CD4-positive, alpha-beta T cell treated with Interleukin-4 for 4 hours (primary cell): ENCODE measurements at places on chromosomes 16 and 17.

DNA sequence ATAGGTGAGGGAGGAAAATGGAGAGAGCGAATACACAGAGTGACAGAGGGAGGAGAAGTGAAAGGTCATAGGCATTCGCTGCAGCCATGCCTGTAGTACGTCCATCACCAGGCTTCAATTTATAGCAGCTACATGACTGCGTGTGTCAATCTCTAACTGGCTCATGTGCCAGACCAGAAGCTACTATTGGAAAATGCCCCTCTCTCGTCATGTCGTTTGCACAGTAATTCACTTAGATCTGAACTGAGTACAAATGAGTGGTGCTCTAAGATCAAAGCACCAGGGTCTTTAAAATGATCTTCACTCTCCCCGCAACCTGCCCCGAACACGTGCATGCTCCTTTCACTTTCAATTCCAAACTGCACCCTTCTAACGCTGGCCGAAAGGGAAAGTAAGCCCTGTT lies 51.3 kb downstream of the ADCY9 start:
- DNase-seq, result peak; percentile 56

DNA sequence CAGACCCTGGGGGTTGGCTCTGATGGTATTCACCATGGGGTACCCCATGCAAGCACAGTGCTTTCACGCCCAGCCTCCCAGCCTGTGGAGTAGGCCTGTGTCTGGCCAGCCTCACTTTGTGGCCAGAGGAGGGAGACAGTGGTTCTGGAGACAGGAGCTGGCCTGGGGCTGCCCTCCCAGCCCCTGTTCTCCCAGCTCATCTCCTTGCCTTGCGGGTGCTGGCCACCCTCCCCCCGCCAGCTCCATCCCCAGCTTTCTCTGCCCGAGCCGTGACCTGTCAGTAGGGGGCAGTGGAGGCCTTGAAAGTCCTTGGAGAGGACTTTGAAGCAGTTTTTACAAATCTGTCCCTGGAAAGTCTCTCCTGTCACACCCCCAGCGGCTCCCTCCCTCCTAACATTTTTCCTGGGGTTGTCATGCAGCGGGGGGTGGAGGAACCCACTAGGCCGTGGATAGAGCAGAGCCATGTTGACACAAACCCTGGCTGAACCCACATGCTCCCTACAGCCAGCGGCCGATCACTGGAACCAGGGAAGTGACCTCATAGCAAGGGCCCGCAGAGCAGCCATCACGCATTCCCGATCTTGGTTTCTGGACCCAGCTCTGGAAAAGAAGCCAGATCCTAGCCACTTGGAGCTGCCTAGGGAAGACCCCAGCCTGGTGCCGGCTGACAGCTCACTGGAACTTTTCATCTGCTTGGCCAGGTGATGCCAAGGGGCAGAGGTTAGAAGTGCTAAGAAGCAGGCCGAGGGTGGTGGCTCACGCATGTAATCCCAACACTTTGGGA lies 289.4 kb downstream of the SEC14L1 start:
- DNase-seq, result peak; percentile 78

- DNase-seq, result no peak
Measured at GRCh38 chr17:16081507-16082087, 82.0 kb downstream of the TTC19 start.

DNA sequence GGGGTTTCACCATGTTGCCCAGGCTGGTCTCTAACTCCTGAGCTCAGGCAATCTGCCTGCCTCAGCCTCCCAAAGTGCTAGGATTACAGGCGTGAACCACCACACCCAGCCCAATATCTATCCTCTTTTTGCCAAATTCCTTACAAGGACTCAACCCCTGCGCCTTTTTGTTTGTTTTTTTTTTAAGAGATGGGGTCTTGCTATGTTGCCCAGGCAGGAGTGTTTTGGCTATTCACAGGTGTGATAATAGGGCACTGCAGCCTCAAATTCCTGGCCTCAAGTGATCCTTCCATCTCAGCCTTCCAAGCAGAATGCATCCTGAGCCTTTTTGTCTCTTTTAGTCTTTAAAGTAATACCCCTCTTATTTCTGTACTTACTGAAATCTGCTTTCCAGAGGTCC lies 17.0 kb downstream of the SP2 start:
- no peak for DNase-seq

GRCh38 chr17:50680126-50680525 lies 27.6 kb downstream of the ANKRD40 start:
- no peak for DNase-seq

DNA sequence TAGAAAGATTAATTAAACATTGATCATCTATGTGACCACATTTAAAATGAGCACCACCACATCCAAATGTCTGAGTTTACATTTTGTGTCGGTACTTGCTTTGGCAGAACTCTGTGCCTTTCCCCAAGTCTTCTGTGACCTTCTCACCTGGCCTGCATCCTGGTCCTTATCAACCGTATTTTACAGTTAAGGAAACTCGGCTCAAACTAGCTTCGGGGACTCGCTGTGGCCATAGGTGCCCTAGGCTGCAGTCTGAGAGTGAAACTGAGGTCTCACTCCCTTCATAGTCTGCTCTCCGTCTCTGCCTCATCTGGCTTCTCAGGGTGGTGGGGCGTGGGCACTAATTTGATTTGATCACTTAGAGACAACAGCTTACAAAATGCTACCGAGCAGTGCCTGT lies 555.5 kb downstream of the WWOX start:
- DNase-seq, result no peak

- peak; percentile 84 for DNase-seq
Measured at GRCh38 chr17:5031365-5032082, 3.7 kb downstream of the SLC52A1 start.

GRCh38 chr17:67055041-67055443 lies 10.7 kb downstream of the CACNG1 start:
- no peak for DNase-seq

- no peak for DNase-seq
Measured at GRCh38 chr17:13346081-13346533, 255.6 kb downstream of the HS3ST3A1 start.

- peak; percentile 76 for DNase-seq
Measured at GRCh38 chr17:82551779-82552457, 32.4 kb downstream of the FOXK2 start.

GRCh38 chr17:80427366-80428282 lies 12.7 kb downstream of the ENDOV start:
- DNase-seq, result no peak

GRCh38 chr16:79685871-79686270 lies 85.3 kb upstream of the MAF start:
- no peak for DNase-seq

GRCh38 chr17:45888392-45888791 lies 6.0 kb upstream of the MAPT start:
- DNase-seq, result no peak

- no peak for DNase-seq
Measured at GRCh38 chr17:721540-721937, 6.9 kb upstream of the VPS53 start.

- peak; percentile 65 for DNase-seq
Measured at GRCh38 chr17:61139219-61139618, 260.4 kb upstream of the TBX2 start.

GRCh38 chr16:11499295-11500089 lies 87.2 kb downstream of the LITAF start:
- DNase-seq, result no peak

GRCh38 chr17:13030459-13031300 lies 12.9 kb upstream of the ELAC2 start:
- peak; percentile 67 for DNase-seq

DNA sequence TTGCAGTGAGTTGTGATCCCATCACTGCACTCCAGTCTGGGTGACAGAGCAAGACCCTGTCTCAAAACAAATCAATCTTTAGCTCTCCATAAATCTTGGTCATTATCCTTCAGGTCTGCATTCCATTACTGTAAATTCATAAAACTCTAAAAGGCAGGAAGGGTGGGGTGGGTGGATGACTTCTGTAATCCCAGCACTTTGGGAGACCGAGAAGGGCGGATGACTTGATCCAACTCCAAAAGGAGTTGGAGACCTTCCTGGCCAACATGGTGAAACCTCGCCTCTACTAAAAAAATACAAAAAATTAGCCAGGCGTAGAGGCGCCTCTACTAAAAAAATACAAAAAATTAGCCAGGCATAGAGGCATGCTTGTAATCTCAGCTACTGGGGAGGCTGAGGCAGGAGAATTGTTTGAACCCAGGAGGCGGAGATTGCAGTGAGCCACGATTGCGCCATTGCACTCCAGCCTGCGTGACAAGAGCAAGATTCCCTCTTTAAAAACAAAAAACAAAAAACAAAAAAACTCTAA lies 2.2 kb upstream of the UBE2Z start:
- DNase-seq, result no peak

DNA sequence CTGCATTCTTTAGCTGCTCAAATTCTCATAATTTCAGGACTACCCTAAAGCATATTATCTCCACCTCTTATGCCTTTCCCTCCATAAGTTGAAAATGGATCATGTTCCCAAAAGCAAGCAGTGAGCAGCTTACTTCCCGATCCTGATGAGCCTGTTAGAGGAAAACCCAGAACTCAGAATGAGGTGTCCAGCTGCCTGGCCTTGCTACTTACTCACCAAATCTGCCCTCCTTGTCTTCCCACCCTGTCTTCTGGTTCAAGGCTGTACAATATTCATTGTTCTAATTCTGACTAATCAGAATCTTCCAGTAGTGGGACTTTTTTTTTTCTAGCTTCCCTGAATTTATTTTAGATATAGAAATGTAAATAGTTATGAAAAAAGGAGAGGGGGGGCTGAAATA lies 10.8 kb downstream of the LYRM1 start:
- DNase-seq, result no peak

- no peak for DNase-seq
Measured at GRCh38 chr17:82924812-82925211, 85.0 kb upstream of the ZNF750 start.

DNA sequence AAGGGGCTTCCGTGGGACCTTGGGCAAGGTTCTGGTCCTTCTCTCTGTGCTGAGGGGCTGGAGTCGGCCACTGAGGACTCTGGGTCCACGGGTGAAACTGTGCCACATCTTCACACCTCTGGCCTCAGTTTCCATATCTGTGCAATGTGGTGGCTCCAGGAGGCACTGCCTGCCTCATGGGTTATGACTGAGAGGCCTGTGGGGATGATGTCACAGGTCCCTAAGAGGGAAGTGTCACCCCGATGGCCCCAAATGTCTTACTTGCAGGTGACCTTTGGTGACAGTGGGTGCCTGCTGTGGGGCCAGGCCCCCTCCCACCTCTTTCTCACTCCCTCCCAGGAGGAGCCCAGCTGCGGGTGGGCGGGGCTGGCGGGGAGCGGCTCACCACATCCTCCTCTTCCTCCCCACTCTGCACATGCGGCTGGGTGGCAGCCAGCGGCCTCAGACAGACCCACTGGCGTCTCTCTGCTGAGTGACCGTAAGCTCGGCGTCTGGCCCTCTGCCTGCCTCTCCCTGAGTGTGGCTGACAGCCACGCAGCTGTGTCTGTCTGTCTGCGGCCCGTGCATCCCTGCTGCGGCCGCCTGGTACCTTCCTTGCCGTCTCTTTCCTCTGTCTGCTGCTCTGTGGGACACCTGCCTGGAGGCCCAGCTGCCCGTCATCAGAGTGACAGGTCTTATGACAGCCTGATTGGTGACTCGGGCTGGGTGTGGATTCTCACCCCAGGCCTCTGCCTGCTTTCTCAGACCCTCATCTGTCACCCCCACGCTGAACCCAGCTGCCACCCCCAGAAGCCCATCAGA lies at the start of gene IL21R:
IL21R (plus strand) TSS at position 407 of the 801 bp plus-strand sequence. CDS start 27,898 bp downstream, outside the sequence.
- peak; percentile 91 for DNase-seq

DNA sequence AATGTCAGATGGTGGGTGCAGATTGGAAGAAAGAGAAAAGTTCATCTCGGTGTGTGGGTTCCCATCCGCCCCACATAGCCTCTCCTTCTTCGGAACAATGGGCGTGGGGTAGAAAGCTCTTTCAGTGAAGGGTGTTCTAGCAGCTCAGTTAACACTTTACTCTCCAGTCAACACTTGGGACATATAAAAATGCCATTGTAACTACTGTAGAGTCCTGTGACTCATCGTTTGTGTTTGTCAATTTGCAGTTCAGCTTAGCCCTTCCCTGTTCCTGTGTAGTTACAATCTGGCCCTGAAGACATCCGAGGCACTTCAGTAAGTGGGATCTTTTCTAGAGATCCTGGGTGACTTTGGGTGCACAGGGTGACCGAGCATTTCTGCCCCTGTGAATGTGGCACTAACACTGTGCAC lies 11.5 kb upstream of the CLEC18C start:
- DNase-seq, result peak; percentile 0

DNA sequence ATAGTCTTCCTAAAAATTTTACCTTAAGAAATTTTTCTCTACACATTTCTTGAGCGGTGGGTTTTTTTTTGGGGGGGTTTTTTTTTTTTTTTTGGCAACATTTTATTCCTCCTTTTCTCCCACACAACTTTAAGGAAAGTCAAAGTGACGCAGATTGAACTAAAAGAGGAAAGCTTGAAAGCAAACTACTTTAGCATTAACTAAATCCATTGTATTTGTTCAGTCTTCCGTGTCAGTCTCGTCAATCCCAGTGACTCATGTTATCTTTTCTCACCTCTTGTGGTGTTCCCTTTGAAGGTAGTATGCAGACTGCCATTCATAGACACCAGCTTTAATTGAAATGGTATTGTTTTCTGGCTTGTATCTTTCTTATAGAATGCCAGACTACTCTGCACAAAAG lies 39.3 kb downstream of the TADA2A start:
- no peak for DNase-seq

- DNase-seq, result no peak
Measured at GRCh38 chr17:718075-718474, 3.4 kb upstream of the VPS53 start.

DNA sequence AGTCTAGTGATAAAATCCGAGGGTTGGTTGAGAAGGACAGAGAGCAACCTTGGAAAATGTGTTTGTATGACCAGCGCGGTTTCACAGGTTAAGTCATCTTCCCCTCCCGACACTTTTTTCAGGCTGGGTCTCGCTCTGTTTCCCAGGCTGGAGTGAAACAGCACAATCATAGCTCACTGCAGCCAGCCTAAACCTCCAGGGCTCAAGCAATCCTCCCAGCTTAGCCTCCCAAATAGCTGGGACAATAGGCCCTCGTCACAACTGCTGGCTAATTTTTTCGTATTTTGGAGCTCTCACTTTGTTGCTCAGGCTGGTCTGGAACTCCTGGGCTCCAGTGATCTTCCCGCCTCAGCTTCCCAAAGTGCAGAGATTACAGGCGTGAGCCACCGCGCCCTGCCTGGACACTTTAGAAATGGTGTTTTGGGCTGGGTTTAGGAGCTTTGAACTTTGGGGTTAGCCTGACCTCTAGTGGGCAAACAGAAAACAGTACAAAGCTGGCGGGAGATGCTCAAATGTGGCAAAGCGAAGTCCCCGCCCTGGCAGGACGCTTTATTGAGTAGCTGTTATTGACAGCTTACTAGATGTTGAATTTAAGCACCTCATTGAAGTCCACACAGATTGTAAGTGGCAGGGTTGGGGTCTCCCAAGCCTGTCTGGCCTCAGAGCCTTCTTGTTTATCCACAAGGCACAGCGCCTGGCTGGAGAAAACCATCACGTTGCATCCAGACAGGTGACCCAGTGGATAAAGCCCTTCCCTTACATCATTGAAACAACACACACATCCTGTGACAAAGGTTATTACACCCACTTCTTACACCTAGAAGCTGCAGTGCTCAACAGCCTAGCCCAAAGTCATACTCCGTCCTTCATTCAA lies 34.7 kb upstream of the RBBP6 start:
- peak; percentile 68 for DNase-seq

- no peak for DNase-seq
Measured at GRCh38 chr17:58991718-58992331, 114.9 kb downstream of the TRIM37 start.
